ENCODE measurements at places on chromosomes 7 and 10. TPM values are rescaled to one million over a fixed set of nuclear protein-coding genes. Genes with fewer than 3 reads are reported as not detected.
A peak's percentile ranks its signal among the peaks of the same experiment; 100 is the strongest.

DNA sequence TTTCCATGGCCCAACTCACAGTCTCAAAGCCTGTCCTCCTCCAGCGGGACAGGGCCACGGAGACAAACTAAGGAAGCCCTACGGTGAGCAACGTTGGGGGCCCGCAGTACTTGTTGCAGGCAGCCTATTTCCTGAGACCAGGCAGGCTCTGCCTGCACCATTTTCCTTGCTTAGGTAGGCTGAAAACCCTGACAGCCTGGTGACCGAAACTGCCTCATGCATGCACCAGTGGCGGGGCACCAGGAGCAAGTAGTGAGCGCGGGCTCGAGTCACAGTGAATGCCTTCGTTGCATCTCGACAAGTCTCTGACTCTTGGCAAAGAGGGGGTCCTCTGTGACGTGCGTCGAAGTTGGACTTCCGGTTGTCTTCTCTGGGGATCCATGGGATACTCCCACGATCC lies 23.3 kb upstream of the ZNF273 start:
- peak; percentile 13 for DNase-seq

GRCh38 chr7:157813741-157814661 lies 477.2 kb downstream of the DNAJB6 start:
- no peak for DNase-seq

DNA sequence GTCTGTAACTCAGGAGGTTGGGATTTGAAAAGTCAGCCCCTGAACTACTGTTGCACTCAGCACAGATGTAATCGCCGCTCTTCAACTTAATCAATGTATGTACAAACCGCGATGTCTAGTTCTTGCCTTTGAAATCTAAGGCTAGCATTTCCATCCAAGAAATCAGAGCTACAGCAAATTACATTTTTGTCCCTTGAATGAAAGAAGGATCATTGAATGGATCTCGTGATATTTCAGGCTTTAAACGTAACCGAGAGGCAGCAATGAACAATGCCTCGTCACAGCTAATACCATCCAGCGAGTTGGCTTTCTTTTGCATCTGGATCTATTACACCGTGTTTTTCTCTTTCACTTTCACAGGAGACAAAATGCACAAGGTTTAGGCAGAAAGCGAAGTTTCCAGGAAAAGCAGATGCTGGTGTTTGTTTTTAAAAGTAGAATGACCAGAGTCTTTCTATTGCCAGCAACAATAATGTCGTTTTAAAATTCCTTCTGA lies 5.5 kb downstream of the SKIDA1 start:
- no peak for DNase-seq

DNA sequence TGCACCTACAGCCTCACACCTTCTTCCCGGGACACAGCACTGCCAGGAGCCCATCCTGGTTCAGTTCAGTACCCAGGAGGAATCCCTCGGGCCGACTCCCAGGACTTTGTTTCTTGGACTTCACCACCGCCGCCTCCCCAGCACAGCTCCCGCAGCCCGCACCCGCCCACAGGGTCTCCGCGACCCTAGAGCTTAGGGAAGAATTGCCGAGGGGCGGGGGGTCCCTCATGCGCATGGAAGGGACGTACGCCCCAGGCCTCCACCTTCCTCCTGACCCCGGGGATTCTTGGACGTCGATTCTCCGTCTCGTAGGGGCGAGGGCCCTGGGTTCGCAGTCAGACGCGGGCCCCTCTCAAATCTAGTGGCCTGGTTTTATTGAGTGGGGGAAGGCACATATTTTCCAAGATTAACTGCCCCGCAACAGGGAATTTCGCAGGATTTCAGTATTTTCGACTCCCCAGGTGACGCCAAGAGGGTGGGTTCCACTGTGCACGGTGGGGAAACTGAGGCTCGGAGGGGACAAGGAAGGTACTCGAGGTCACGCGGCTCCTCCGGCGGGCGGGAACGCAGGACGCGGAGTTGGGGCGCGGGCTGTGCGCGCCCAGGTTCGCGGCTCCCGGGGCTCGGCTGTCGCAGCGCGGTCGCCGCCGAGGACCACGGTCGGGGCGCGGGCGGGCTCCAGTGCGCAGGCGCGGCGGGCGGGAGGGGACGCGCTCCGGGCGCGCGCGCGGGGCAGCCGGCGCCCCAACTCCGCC lies at the start of gene ADCY1:
Gene ADCY1, plus strand, starts transcription at position 708 of the 755 bp plus-strand sequence. CDS start 176 bp downstream, outside the sequence.
- DNase-seq, result no peak

SLC29A3 gene
- total RNA-seq, result 12.0 TPM

FAM25A gene
- not detected for total RNA-seq

BICC1 gene
- 26.2 TPM for total RNA-seq

TYW1B gene
- total RNA-seq, result 10.2 TPM

GRCh38 chr7:142133731-142134148 lies 22.2 kb downstream of the MGAM2 start:
- no peak for DNase-seq

SEMA3C gene
- total RNA-seq, result 67.5 TPM

GRCh38 chr10:16146993-16147392 lies 286.7 kb upstream of the MINDY3 start:
- DNase-seq, result no peak

- DNase-seq, result no peak
Measured at GRCh38 chr7:110870926-110871325, 220.0 kb upstream of the LRRN3 start.

DNA sequence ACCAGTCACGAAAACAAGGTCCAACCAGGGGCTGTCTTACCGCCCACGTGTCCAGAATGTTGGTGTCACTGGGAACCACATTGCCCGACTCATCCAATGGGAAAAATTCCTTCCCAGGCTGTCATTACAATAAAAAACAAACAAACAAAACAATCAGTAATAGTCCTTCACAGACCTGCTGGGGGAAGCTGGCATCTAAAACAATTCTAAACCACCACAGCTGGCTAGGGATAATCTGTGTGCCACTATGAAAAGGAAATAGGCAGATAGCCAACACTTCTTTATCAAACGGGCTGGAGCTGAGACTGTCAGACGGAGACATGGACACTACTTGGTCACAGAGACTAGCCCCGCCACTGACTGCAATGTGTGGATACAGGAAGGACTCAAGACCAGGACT lies 9.2 kb downstream of the AKR1B1 start:
- no peak for DNase-seq

GRCh38 chr7:56062382-56062781 lies 1.7 kb upstream of the SUMF2 start:
- DNase-seq, result no peak

DNA sequence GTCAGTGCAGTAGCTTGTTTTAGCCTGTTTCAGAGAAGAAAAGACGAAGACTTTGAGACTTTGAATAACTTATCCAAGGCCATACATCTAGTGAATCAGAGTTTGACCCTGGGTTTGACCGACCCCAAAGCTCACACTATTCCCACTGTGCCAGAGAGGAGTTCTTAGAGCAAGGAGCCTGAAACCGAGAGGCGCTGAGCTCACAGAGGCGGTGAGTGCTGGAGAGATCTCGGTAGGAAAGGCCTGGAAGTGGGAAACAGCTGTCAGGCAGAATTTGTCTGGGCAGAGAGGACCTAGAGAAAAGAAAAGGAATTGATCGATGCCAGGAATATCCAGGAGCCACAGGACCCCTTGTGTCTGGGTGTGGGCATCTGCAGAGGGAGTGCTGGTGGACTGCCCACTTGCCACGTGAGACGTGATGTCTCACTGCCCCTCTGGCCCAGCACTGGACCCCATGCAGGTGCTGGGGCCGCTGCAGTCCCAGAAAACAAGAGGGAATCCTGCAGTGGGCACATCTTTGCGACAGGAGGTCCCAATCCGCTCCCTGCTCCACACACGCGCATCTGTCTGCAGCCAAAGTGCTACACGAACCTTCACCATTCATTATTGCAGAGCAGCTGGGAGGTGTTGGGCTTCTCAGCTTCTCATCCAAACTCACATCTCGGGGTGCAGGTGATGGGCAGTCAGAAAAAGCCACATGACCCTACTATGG lies 6.2 kb downstream of the CALML3 start:
- DNase-seq, result no peak

GRCh38 chr10:34089253-34089652 lies 725.8 kb downstream of the PARD3 start:
- DNase-seq, result no peak

- no peak for DNase-seq
Measured at GRCh38 chr10:37947526-37947925, 28.9 kb downstream of the ZNF25 start.

HOXA13 gene
- 0.16 TPM for total RNA-seq

DNA sequence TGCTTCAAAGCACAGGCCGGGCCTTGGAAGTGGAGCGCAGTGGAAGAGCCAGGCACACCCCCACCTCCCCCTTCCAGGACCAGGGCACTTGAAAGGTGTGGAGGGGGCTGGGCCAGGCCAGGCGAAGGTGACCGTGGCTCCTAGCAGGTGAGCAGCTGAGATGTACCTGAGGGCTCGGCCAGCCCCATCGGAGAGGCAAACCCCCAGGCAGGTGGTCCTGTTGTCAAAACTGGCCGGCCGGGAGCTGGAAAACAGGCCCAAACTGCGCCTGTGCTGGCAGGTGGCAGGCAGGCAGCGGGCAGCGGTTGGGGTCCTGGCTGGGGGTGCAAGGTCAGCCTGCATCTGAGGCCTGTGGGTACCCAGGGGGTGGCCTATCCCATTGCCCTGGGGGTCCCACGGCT lies 96.4 kb upstream of the DNAAF5 start:
- no peak for DNase-seq

RTKN2 gene
- 1.3 TPM for total RNA-seq

CCDC3 gene
- 13.0 TPM for total RNA-seq

- peak; percentile 70 for DNase-seq
Measured at GRCh38 chr7:70693686-70694433, 438.1 kb upstream of the GALNT17 start.

FKBP6 gene
- not detected for total RNA-seq

GRCh38 chr10:78357141-78358063 lies 323.7 kb downstream of the RPS24 start:
- no peak for DNase-seq

ELN gene
- total RNA-seq, result 25.9 TPM

- no peak for DNase-seq
Measured at GRCh38 chr7:43878867-43879266, 9.6 kb upstream of the MRPS24 start.

SH2D4B gene
- total RNA-seq, result 0.15 TPM

Measured in breast epithelium (tissue), 4 donors.